ENCODE measurements at places on chromosomes 5 and 9.

DNA sequence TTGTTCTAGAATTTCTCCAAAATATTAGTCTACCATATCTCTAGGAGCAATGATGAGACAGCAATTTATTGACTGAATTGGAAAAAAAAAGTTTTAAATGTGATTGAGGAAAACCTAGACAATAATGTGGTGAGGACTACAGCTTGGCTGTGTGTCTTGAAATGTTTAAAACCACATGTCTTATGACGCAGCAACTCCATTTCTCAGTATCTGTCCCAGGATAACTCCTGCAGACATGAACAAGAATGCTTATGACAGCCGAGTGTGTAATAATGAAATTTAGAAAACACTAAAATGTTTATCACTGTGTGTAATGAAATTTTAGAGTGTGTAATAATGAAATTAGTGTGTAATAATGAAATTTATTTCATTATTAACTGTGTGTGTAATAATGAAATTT, 254.1 kb upstream of the DAPK1 start:
- no peak for DNase-seq

DNA sequence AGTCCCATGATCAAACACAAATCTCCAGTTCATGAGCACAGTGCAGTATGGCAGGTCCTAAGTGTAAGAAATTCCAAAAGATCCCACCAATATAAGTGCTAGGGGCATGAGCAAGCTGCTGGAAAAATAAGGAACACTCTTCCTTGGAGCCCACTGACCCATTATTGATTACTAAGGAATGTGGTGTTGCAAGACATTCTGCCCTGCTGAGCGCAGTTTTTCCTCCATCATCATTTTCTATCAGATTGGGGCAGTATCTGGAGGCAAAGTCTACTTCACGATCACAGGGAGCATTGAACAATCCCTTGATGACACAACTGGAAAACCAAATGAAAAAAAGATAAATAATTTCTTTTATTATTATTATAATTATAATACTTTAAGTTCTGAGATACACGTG, 129.2 kb downstream of the UGCG start:
- no peak for DNase-seq

DNA sequence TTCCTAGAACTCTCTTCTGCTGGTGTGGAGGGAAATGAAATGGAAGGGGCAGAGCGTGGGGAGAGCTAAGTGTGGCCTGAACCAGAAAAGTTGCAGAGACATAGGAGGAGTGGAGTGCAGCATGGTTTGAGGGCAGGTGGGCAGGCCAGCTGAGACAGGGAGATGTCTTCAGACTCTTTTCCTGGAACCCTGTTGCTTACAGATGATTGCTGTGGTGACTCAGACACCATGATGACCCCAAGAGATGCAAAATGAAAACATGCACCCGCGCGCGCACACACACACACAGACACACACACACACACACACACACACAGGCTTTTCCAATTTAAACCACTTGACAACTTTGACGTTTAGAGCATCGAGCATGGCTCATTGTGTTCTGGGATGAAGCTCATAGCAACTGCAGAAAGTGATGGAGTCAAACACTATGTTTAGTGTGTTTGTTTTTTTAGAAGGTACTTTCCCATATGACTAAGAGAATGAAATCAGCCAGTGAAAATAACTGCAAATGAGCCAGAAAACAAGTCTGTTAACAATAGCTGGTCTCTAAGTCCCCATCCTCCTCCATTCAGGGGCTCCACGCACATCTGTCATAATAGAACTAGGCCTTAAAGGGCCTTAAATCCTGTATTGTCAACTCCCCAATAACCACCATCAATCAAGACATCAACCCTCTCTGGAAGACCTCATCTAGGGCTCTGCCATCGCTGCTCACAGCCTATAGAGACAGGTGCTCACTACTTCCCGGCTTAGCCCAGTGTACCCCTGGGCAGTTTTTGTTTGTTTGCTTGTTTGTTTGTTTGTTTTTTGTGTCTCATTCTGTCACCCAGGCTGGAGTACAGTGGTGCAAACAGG, 9.6 kb downstream of the TMOD1 start:
- peak; percentile 30 for DNase-seq

- no peak for DNase-seq
Measured at GRCh38 chr9:129071526-129072126, 9.3 kb upstream of the DOLPP1 start.

DNA sequence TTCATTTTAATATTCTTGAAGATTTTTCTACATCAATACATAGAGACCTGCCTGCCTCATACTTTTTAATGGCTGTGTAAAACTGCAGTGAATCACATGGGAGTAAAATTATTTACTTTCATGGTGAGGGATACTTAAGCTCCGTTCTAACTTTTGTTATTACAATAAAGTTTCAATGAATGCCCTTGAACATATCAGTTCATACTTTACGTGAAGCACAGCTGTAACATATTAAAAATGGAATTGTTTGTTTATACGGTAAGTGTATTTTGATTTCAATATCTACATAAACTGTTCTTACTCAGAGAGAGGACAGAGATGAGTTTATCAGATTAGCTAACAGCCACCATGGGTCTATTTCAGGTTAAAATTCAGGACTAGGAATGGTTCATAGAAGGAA, 155.1 kb downstream of the NR3C1 start:
- DNase-seq = no peak

GRCh38 chr5:156396063-156396829, 69.3 kb downstream of the SGCD start:
- DNase-seq = no peak

- no peak for DNase-seq
Measured at GRCh38 chr5:139634028-139634325, 14.2 kb upstream of the CXXC5 start.

DNA sequence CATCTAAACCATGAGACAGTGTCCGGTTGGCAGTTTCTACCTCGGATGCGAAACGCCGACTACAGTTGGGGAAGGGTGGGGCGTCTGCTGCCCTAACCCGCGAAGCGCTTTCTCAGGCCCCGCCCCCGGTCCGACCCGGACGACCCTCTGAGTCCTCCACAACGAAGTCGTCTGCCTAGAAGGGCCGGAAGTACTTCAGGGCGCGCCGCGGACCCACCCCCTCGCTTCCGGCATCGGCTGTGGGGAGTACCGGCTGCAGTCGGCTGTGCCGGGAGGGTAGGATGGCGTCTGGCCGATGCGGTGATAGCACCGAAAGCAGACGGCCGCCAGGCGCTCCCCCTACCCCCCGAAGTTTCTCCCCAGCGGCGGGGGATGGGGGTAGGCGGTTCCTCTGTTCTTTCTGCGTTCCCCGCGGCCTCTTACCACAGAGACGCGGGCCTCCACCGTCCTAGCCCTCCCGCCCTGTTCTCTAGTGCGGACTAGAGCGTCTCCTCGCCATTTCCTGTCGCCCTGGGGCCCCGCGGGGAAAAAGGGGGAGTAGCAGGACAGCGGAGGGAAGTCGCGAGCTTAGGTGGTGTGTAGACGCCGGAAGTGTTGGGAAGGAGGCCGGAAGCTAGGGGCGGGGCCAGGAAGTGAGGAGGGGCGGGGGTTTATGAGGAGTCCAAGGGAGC, at the start of gene TRIM41:
Gene TRIM41, plus strand, starts transcription at position 224 of the 671 bp plus-strand sequence. CDS start 719 bp downstream, outside the sequence.
- DNase-seq = peak; percentile 96

DNA sequence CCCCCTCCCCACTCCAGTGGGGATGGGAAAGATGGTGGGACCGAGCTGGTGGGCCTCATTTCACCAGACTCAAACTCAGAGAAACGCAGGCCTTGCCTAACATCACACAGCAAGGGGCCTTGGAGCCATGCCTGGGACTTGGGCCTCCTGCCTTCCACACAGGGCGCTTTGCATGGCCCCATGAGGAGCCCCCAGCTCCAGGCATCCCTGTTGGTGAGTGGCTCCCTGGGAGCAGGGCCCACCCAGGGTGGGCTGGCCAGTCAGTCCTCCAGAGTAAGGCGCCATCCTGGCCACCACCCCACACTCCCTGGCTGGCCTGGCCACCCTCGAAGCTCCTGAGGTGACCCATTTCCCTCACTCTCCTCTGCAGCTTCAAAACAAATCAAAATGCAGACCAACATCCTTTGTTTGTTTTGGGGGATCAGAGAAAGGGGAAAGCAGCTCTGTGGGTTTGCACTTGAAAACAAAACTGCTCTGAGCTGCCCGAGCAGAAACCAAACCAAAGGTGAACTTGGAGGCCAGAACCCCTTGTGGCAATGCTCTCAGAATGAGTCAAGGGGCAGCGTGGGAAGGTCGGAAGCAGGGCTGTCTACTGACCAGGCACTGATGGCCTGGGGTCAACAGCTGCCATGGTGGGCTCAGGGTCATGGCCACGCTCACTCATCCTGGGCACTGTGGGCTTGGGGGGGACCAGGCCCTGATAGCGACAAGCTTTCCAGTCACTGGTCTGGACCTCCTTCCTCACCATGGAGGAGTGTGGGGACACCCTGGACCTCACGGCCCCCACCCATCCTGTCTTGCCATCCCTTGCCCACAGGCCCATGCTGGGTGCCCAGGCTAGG, 37.0 kb upstream of the VDAC1 start:
- no peak for DNase-seq

DNA sequence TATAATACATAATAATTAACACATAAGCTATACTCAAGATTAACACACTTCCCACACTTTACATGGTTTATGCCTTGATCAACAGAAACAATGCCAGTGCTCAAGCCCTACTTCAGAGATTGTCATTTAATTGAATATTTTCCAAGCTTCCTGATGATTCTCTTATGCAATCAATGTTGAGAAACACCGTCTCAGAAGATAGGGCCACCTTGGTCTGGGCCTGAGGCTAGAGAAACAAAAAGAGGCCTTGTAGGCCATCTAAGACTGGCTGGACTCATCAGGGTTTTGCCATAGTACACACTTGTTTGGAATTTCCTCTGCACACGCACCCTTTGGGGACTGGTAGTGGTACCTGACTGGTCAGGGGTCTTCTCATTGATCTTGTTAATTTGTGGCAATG, 16.3 kb downstream of the C9orf152 start:
- no peak for DNase-seq

DNA sequence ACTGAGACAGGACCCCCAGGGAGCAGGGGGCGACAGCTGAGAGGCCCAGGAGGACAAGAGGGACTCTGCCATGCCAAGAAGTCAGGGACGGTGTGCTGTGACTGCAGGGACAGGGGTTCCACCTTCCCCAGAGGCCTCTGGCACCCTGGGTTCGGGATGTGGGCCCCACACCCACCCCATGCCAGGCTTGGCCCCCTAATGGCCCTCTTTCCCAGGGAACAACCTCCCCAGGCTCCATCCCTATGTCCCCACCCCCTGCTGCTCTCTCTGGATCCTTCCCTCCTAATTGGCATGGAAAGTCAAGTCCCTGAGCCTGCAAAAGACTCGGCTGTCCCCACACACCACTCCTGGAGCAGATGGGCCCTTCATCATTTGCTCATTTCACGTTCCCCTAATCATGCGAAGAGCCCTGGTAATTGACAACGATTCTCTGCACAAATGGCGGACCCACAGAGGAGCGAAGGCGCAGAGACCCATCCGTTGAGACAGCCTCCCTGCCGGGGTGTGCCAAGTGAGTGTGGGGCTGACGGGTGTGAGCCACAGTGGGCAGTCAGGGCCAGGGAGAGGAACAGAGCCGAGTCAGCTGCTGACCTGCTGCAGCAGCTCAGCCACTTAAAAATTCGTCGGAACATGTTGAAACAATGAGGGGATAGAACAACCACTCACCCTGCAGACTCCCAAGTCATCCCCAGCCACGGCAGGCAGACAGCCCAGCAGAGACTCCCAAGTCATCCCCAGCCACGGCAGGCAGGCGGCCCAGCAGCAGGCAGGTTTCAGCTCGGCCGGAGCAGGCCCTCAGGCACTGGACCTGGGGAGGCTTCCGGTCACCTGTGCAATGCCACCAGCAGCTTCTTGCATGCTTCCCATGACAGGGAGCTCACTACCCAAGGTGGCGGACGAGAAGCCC, 109.0 kb downstream of the VAV2 start:
- DNase-seq = no peak

GRCh38 chr9:100602342-100602801, 24.5 kb downstream of the CAVIN4 start:
- DNase-seq = peak; percentile 43

GRCh38 chr5:151083081-151083676, 2.3 kb upstream of the TNIP1 start:
- peak; percentile 82 for DNase-seq

GRCh38 chr5:172594431-172594830, 46.6 kb upstream of the NEURL1B start:
- no peak for DNase-seq

GRCh38 chr9:116355153-116355921, 201.7 kb downstream of the PAPPA start:
- DNase-seq = no peak

DNA sequence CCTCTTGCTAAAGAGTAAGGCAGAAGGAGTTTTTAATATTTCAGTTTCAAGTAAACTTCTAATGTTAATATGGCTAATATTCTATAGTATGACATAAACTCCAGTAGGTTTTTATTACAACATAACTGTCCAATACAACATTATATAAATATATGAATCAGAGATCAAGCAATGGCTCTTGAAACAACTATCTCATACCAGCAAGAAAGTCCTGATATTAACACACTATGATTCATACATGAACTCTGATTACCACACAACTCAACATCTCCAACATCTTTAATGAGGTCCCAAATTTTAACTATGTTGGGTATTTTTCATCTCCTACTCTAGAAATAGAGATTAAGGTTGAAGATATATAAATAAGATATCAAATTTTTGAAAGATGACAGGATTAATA, 878.3 kb downstream of the TLE1 start:
- no peak for DNase-seq

- no peak for DNase-seq
Measured at GRCh38 chr9:2634153-2634552, 12.6 kb downstream of the VLDLR start.

DNA sequence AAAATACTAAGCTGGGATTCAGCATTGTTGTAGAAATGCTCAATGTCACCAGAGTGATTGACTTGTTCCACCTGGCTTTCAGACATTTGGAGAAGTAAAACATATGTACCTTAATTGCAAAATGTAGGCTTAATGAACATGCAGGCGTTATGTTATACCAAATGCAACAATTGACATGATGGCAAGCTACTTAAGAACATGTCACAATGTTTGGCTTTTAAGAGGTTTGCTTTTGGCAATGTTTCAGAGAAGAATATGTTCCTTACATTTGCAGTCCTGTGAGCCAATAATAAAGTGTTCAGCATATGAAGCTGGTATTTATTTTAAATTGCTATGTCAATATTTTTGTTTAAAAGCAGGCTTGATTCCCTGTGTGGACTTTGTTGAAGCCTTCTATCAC, 111.7 kb upstream of the NUDT12 start:
- DNase-seq = no peak

DNA sequence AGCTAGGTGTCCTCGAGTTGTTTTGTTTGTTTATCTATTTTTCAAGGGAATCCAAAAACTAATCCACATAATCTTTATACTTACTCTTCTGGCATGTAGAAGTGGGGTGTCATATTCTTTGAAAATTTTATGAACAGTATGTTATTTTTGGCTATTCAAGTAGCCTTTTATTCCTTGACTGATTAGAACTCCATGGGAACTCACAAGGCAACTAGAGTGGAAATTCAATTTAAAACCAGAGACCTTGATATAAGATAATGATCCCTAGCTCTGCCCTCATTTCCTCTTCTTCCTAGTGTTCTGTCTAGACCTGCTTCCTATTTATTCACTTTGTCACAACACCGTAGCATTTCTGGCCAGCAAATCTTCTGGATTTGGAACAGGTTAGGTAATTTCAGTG, 1123.7 kb upstream of the C9orf72 start:
- no peak for DNase-seq

GRCh38 chr5:62483556-62483955, 71.0 kb downstream of the IPO11 start:
- DNase-seq = no peak
